Suprapubic skin (tissue), 4 donors: ENCODE measurements at places on chromosomes 1 and 21.

- no peak for DNase-seq
Observed at GRCh38 chr1:77095236-77095635, 124.0 kb downstream of the PIGK start.

GRCh38 chr1:205916541-205916940, 26.7 kb downstream of the SLC26A9 start:
- DNase-seq: no peak

GRCh38 chr1:218219460-218219859, 65.6 kb upstream of the RRP15 start:
- DNase-seq: no peak

- no peak for DNase-seq
Observed at GRCh38 chr1:13628218-13628617, 44.6 kb downstream of the PDPN start.

DNA sequence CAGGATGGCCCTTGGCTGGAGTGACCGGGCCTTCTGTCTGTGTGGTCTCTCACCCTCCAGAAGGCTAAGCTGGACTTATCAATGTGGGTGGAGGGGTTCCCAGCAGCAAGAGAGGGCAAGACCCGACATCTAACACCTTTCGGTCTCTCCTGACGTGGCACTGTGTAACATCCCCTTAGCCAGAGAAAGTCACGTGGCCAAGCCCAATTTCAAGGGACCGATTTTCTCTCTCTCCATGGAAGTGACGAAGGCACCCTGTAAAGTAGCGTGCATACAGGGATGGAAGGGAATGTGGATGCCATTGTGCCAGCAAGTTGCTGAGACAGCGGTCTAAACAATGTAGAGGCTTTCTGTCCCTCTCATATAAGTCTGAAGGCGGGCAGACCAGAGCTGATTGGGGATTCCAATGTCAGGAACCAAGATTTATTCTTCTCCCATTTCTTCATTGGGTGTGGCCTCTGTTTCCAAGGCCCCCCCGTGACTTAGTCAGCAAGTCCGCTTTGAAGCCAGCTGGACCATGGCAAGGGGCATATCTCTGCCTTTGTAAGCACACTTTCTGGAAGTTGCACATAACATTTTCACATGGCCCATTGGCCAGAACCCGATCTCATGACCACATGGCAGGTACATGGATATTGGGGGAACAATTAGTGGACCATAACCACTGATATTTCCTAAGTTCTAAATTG, 12.5 kb downstream of the MX1 start:
- DNase-seq: no peak

DNA sequence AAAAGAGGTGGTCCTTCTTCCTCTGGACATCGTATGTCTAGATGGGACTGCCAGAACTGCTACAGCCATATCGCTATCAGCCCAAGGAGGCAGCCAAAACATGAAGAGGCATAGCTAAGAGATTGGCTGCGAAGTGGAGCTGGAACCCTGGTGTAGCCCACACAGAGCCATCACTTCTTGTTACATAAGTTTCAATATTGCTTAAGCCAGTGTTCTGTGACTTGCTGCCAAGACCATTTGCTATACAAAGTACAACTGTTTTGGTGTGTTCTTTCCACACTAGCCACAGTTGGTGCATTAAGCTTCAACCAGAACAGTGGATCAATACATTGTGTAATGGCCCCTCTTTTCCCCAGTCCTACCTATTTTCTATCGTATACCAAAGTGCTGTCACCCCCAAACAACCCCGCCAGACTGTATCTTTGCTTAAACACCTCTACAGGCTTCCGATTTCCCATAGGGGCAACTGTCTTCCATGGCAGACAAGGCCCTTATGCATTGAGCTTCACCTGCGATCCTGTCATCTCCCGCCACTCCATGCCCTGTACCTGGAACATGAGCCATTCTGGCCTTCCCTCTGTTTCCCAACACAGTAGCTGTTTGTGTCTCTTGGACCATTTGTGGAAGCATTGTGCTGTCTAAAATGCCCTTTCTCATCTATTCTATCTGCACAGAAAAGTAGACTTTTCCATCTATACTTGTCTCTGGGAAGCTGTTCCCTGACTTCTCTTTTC, 241.8 kb downstream of the TTLL7 start:
- no peak for DNase-seq

- no peak for DNase-seq
Observed at GRCh38 chr1:181643631-181644030, 160.3 kb downstream of the CACNA1E start.

GRCh38 chr1:3955196-3955772, 55.2 kb upstream of the C1orf174 start:
- DNase-seq: no peak

DNA sequence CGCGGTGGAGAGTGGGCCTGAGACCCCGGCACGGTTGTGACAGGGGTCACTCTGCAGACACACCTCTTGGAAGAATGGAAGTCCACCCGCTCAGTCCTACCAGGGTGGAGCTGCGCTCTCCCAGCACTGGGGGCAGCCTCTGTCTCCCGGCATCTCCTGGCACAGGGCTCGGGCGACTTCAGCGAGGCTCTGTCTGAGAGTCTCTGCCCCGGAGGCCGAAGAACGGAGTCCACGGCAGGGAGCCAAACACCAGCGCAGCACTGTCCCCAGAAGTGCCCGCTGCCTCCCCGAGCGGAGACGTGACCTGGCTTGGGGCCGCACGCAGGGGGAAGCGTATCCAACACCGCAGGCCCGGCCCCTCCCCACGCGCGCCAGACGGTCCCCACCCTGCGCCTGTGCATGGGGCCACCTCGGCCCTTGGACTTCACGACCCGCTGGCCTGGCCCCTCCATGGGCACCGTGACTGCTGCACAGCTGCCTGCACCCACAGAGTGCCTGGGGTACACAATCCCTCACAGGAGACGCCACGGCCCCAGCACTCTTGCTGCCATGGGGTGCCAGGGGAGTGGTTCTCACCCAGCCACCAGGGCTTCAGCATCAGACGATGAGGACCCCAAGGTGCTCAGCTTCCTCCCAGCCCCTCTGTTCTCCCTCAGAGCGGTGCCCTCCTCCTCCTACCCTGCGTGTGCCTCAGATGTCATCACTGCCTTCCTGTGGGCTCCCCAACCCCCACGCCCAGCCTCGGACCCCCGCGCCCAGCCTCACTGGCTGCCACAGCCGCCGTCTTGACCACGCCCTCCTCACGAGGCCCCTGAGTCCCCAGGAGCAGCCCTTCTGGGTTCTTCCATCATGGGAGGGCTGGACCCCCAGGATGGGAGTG, 14.9 kb upstream of the RNF223 start:
- DNase-seq: no peak

DNA sequence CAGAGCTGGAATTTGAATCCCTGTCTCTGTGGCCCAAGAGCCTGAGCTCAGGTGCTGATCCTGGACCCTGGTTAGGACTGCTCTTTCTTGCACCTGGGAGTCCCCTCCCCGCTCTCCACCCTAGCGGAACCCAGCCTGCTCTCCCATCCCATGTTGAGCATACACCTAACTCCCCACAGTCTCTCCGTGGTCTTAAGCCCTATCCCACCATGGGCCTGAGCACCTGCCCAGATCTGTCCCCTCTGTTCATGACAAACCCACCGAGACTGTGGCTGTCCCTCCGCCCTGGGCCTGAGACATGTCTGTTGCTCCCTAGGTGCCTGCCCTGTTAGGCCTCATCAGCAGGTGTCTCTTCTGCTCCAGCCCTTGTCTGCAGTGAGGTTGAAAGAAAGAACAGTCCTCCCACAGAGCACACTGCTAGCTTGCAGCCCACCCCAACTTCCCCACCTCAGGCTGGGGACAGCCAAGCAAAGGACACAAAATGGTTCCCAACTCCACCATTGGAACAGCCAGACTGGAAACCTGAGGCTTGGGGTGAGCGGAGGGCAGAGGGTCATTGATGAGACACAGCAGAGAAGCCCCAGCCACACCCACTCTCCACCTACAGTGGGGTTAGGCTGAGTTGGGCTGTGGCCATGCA, 118.5 kb downstream of the MATN1 start:
- no peak for DNase-seq

GRCh38 chr21:41369105-41369919, 7.5 kb downstream of the MX2 start:
- DNase-seq: no peak

GRCh38 chr21:39712976-39713375, 32.0 kb upstream of the IGSF5 start:
- DNase-seq: no peak

GRCh38 chr21:45175326-45176095, 101.1 kb downstream of the ADARB1 start:
- no peak for DNase-seq

DNA sequence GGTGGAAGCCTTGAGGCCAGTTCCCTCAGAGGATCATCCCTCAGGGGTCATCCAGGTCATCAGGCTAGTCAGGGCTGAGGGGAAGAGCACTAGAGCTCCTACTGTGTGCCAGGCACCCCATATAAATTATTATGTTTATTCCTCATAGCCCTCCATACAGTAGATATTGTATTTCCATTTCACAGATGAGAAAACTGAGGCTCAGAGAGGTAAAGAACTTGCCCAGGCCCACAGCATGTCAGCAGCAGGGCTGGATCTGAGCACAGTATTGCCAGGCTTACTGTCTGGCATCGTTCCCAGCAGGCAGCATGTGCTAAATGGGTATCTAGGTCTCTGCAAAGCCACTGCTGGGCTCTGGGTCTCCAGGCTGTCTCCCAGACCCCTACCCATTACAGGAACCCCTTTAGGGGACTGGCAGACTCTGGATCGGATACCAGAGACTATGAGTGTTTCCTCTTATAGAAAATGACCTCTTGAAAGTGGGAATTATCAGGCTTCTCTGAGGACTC, 153.3 kb downstream of the PTPRU start:
- peak; percentile 28 for DNase-seq

- DNase-seq: no peak
Observed at GRCh38 chr1:94884106-94884505, 42.8 kb downstream of the CNN3 start.

GRCh38 chr1:221723018-221723847, 18.7 kb downstream of the DUSP10 start:
- DNase-seq: no peak

- DNase-seq: no peak
Observed at GRCh38 chr1:26154750-26155149, 4.1 kb upstream of the FAM110D start.

- DNase-seq: no peak
Observed at GRCh38 chr1:62685431-62685859, 2.7 kb downstream of the DOCK7 start.

DNA sequence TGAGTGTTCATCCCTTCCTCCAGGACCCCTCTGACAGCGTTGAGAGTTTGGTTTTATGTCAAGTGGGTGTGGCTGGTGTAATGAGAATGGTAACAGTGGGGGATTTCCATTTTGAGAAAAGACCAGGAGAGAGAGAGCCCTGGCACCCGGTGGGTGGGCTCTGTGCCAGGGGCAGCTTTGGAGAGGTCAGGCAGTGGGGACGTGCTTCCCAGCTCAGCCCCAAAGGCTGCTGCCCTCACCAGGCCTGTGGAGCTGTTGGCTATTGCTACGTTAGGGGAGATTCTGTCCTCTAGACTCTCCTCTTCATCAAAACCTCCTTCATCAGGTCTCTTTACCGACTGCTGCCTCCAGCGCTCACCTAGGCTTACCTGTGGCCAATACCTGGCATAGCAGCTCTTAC, 176.3 kb downstream of the PTPRU start:
- no peak for DNase-seq

GRCh38 chr1:30190511-30191153, 532.8 kb downstream of the MATN1 start:
- DNase-seq: no peak

DNA sequence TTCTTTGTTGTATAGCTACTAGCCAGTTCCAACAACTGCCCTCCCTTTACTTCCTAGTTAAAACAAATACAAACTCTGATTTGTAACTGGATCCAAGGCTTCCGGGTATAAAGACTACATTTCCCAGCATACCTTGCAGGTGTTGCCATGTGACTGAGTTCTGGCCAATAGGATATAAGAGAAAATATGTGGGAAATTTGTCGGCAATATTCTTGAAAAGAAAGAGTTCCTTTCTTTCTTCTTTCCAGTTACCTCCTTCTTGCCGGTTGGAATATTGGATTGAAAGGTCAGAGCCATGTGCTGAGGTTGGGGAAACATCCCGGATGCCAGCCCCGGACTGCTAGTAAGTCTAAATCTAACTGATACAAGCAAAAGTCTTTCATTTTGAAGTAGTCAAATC, 23.0 kb upstream of the ZBTB40 start:
- no peak for DNase-seq

DNA sequence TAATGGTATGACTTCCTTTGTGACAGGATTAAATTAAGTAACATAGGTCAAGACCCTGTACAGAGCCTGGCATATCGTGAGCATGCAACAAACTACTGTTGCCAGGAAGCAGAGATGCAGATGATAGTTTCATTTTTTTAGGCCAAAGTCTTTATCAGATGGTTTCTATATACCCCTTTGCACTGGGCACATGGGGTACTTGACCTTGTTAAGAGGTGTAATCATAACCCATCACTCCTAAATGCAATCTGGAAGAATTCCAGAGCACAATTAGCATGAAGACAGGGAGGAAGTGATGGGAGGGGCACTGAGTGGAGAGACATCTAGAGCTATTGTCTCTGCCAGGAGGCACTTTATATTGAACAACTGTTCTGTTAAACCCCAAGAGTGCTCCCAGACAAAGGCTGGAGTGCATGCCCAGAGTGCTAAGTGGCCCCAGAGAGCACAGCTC, 22.1 kb downstream of the ZBTB17 start:
- DNase-seq: no peak

DNA sequence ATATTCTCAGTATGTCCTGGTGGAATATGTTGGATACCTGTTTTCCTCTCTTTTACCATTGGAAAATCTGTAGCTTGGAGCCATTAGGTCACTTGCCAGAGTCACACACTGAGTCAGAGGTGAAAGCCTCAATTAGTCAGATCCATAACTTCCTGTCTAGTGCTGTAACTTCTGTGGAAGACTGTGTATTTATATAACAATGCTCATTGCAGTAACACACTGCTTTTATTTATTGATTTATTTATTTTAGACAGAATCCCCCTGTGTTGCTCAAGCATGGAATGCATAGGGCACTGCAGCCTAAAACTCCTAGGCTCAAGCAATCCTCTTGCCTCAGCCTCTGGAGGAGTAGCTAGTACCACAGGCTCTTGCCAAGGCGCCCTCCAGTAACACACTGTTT, 1.3 kb upstream of the DOCK7 start:
- no peak for DNase-seq

GRCh38 chr1:153260585-153261280, 1.2 kb downstream of the LORICRIN start:
- DNase-seq: no peak

GRCh38 chr1:98028800-98029199, 108.0 kb upstream of the DPYD start:
- DNase-seq: no peak

GRCh38 chr1:10515301-10515975, 40.7 kb downstream of the PEX14 start:
- DNase-seq: no peak

GRCh38 chr1:247156787-247157232, 15.0 kb downstream of the ZNF124 start:
- no peak for DNase-seq
